ENCODE measurements at places on chromosomes 7 and 10. TPM values are rescaled to one million over a fixed set of nuclear protein-coding genes. Genes with fewer than 3 reads are reported as not detected.

DNA sequence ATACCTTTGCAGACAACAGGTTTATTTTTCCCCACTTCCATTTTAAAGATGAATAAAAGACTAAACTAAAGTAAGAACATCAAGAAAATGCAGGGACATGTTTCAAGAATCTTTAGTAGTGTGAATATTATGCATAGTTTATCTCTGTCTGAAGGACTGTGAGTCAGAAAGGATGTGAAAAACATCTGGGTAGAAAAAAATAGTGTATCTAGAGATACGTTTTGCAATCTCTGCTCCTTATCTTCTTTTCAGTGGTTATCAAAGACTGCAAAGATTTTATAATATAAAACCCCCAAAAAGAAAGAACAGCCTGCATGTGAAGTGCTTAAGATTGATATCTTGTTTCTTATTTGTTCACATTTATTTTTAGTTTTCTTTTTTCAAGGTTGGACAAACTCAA is 101.9 kb upstream of the ARHGAP21 start:
- no peak for DNase-seq

- no peak for DNase-seq
Measured at GRCh38 chr7:117759950-117760640, 113.1 kb downstream of the CTTNBP2 start.

GRCh38 chr7:128915271-128915819 is 4.8 kb upstream of the KCP start:
- peak; percentile 55 for DNase-seq

ADARB2 gene
- total RNA-seq = 2.7 TPM

CRTAC1 gene
- total RNA-seq = 0.91 TPM

DNA sequence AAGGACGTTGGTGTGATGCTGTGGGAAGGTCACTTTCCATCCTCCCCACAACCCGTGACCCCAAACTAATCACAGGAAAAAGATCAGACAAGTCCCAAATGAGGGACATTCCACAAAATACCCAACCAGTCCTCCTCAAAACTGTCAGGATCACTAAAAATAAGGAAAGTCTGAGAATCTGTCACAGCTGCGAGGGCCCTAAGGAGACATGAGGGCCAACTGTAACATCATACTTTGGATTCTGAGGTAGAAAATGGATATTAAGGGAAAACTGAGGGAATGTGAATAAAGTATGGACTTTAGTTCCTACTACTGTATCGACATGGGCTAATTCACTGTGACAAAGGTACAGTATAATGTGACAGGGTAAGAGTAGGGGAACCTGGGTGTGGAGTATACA is 85.1 kb upstream of the FAM20C start:
- DNase-seq = no peak

DNA sequence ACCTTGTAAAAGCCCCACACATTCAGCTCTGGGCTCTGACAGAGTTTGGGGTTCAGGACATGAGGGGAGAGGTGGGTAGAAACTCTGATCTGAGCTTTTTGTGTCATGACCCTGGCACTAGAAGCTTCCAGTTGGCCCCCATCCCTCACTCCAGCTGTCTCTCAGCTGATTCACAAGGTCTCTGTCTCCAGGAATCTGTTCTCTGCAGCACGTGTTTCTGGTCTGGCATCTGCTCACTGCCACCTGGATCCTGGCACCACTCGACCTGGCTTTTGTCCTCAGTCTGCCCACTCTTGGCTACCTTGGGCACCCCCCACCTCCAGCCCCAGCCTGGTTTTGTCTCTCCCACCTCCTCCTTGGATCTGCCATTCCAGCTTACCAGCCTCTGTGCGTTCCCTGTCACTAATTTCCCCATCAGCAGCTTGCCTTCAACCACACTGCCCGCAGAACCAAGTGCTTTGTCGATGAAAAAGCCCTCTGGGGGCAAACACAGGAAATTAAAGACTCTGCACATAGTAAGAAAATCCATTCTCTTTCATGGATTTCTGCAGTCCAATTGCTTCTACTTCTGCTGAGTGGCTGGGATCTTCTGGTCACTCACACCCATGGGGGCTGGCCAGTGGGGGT is 18.3 kb upstream of the ADCYAP1R1 start:
- DNase-seq = no peak

TRPV5 gene
- total RNA-seq = not detected

CDK14 gene
- total RNA-seq = 48.8 TPM

DNA sequence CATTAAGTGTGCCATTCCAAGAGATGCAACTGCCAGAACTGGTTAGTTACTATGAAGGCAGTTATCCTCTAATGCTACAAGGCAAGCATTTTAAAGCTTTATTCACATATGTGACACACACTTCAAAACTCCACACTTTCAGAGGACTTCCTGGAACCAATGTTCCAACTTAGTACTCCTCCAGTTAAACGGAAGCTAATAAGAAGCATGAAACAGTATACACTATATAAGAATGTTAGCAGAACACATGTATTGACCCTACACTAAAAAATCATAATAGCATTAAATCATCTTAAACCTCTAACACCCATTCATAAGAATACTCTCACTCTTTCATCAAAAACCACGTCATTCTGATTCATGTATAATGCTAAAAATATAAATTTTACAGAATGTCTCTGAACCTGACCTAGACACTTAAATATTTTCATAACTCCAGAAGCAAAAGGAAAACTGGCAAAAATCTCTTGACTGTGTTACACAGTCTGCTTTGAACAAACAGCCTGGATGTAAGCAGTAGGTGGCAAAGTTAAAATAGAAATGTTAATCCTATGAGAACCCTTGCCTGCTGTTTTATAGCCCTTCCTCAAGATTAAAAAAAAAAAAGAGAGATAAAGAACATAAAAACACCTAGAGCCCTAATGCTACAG is 135.0 kb downstream of the SEMA3C start:
- no peak for DNase-seq

KBTBD2 gene
- 25.7 TPM for total RNA-seq

Measured in H1 (cell line).